ENCODE measurements at places on chromosomes 1 and 21. TPM values are rescaled to one million over a fixed set of nuclear protein-coding genes. Genes with fewer than 3 reads are reported as not detected.

Gene MANEAL
- 24.3 TPM for total RNA-seq

Gene IL23R
- not detected for total RNA-seq

Gene KRTAP6-2
- total RNA-seq = not detected

Gene SPRR4
- not detected for total RNA-seq

Gene WNT3A
- total RNA-seq = 0.02 TPM

Measured in A549 treated with CpdA at 1 μM for 4 hours (cell line).